Left ventricle myocardium inferior (tissue), 1 donor: ENCODE measurements at places on chromosomes 3 and 15. TPM values are rescaled to one million over a fixed set of nuclear protein-coding genes. Genes with fewer than 3 reads are reported as not detected.

The RASA2 gene
- 4.3 TPM for total RNA-seq

- DNase-seq, result no peak
These were observed 501.5 kb downstream of the ROBO2 start for GRCh38 chr3:77541203-77541922.

- DNase-seq, result no peak
These were observed 84.2 kb upstream of the SLC2A2 start for GRCh38 chr3:171110715-171111114.

DNA sequence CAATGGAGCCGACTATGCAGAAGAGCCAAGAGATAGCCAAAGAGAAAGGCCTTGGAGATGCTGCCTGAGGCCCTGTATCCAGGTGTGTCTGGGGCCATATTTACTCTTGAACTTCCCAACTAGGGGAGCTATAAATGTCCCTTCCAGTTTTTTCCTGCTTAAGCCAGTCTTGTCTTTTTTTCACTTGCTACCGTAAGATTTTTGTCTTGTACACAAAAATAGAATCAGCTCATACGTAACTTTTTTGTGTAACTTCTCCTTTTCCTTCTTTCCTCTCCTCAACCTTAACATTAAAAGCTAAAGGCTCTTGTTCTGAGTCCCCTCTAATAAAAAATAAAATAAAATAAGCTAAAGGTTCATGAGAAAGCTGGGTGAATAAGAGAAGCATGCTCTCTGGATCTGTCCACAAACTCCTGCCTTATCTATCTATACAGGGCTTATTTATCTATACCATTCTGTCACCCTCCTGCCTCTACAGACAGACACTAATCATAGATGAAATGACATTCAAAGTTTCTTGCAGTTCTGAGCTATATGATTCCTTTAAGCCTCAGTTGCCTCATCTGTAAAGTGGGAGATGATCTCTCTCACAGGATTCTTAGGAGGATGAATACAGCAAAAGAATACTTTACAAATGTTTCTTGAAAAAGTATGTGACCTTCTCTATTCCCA, 4.6 kb downstream of the SUMF1 start:
- DNase-seq, result no peak

The ITIH3 gene
- total RNA-seq, result 0.55 TPM

DNA sequence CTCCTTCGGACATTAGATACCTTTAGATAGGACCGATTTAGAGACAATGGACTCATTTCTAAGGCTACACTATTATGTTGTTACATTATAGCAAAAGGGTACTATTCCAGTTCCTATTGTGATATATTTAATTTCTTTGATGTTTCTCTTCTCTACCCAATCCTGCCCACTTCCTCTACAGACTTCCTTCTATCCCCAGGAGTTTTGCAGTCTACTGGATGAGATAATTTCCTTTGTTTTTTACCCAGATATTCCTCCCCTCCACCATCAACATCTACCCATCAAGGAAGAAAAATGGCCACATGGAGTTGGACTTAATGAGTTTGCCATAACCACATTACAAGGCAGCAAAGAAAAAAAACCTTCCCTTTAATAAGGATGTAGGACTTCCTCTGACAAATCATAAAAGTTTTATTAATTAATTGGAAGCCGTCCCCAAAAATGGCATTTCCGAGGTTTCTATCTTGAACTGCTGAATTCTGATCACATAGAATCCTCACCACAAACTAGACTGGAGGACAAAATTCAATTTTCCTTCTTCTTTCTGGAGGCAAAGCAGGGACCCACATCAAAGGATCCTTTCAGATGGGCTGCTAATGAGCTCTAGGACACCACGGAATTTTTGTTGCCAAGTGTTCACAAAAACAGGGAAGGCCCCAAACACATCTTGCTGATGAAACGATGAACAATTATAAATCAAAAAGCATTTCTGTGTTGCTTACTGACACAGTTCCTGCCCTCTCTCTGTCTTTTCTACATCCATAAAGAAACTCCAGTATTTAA, 33.4 kb downstream of the FRMD4B start:
- no peak for DNase-seq

DNA sequence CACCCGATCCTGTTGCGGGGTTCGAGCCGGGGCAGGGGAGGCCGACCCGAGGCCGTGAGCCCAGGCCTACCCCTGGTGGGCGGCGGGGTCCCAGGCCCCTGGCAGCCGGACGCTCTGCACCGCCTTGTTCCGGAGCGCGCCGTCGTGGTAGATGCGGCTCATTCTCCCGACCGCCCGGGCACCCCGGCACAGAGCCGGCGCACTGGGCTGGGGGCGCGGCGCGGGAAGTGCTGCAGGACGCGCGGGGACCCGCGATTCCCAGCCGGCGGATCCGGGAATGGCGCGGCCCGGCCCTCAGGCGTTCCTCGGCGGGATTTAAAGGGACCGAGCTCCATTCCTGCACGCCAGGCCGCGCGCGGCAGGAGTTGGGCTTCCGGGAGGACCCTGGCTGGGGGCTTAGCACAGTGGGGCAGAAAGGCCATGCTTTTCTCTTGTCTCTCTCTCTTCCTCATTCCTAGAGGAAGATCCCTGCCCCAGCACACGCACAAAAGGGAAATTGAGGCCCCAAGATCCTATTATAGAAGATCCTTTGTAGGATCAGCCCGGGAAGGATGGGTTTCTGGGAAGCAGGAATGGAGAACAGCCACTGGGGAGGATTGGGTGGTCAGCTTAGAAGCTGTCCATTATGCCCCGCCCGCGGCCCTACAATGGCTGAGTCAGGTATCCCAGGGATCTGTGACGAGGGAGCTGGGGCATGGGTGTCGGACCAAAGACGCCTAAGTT, at the start of gene ARPIN:
ARPIN (minus strand) TSS at position 279 of the 723 bp plus-strand sequence; CDS start at position 162, 117 bp downstream.
- DNase-seq, result peak; percentile 68

GRCh38 chr15:36175186-36175740, 404.2 kb upstream of the CDIN1 start:
- no peak for DNase-seq

DNA sequence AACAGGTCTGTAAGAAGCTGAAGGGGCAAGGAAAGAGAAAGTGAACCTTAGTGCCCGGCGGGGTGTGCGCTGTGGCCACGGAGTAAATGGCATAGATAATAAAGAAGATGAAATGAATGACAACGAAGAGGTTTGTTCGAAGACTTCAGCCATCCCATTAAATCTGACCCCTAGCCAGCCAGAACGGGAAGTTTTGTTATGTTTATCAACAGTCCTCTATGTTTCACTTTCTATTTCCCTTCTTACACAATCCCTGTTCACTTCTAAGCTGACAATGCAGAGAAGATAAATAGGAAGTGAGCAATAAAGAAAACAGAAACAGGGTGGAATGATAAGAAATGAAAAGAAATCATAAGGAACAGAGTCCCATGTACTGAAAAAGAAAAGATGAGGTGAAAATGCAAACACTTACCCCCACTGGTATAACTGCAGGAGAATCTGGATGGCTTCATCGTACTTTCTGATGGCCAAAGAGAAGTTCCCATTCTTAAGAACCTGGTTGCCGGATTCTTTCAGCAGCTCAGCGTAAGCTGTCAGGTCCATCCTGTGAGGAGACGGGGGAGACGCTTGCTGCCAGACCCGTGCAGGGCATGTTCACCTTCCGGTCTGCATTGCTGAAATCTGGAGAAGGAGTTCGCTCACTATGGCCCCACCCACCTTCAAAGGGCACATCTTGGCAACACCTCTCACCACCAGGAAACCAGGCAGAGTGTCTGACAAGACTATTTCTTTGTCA, 36.8 kb downstream of the TRANK1 start:
- DNase-seq, result peak; percentile 41

- DNase-seq, result no peak
These were observed 736 bp downstream of the IREB2 start for GRCh38 chr15:78438619-78439285.

- DNase-seq, result no peak
These were observed 241.4 kb upstream of the EOMES start for GRCh38 chr3:27963519-27963918.

GRCh38 chr3:114627770-114628169, 333.9 kb downstream of the TIGIT start:
- DNase-seq, result peak; percentile 31

DNA sequence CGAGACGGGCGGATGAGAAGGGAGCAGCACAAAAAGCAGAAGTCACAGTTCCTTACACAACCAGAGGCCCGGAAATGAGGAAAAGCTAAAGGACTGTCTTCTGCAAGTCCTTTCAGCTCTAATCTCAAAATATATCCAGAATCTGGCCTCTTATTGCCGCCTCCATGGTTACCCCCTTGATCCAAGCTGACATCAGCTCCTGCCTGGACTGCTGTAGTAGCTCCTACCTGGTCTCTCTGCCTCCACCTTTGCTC, 324.0 kb upstream of the ROPN1 start:
- no peak for DNase-seq

The ISL2 gene
- not detected for total RNA-seq

- peak; percentile 45 for DNase-seq
These were observed 29.3 kb downstream of the CCNL1 start for GRCh38 chr3:157130467-157131251.

DNA sequence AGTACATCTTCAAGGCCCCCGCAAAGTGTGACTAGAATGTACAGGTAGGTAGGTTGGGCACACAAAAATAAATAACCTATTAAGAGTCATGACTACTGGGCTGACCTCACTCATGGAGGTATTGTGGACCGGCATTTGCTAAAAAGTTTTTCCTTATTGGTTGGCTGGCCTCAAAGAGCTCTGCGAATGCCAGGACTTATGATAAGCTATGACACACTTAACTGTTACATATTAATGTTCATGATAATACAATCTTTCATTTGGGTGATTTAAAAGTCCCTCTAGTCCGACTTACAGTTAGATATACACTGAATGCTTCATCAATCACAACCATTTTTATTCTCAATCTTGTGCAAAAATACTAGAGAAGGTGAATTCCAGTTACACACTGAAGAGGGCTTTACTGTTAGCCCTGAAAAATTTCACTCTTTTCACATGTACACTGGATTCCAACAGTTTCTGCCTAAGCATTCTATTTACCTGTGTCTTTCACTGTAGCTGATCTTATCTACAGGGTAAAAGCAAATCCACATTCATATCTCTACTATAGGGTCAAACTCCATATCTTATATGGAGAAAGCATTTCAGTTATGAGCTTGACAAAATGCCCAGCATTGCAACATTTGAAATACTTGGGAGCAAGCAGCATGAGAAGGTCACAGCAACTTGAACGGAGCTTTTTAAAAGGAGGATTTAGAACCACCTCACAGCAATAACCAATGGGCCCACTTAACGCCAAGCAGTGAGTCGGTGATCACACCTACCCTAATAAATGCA, 329.1 kb downstream of the FOXP1 start:
- DNase-seq, result no peak

GRCh38 chr3:133575086-133575485, 1.6 kb downstream of the CDV3 start:
- no peak for DNase-seq
